Activated CD8-positive, alpha-beta memory T cell treated with anti-CD3 and anti-CD28 coated beads for 1 hour (primary cell): ENCODE measurements at places on chromosomes 12 and 14.
A peak's percentile ranks its signal among the peaks of the same experiment; 100 is the strongest.

DNA sequence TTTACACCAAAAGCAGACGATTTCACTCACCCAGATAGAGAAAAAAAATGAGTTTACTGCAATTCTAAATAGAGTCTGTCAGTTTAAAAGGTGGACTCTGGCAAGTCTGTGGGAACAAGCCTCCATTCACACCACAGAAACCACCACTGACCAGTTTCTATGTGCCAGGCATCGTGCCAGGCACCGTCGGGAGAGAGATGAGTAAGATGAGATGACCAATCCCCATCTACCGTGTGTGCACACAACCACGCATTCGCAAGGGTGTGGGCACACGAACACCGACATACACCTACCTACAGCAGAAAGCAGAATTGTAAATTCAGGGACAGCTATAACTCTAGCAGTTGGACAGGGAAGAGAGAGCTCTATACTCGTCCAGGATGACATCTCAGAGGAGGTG lies 58.3 kb downstream of the PRIMA1 start:
- DNase-seq, result no peak

GRCh38 chr12:19088606-19089005 lies 40.9 kb upstream of the PLEKHA5 start:
- no peak for DNase-seq

- DNase-seq, result no peak
Observed at GRCh38 chr12:25102402-25102801, 92.6 kb downstream of the DNAI7 start.

GRCh38 chr12:19548834-19549233 lies 109.5 kb downstream of the AEBP2 start:
- DNase-seq, result no peak

- DNase-seq, result no peak
Observed at GRCh38 chr12:104551-105081, 38.0 kb downstream of the IQSEC3 start.

GRCh38 chr12:67148265-67148664 lies 120.9 kb upstream of the CAND1 start:
- DNase-seq, result no peak

- no peak for DNase-seq
Observed at GRCh38 chr12:106271575-106272505, 24.0 kb upstream of the CKAP4 start.

GRCh38 chr14:59360923-59361794 lies 104.0 kb downstream of the GPR135 start:
- no peak for DNase-seq

GRCh38 chr14:55841625-55842024 lies 261.6 kb downstream of the KTN1 start:
- no peak for DNase-seq

GRCh38 chr12:54159589-54159988 lies 29.2 kb downstream of the SMUG1 start:
- no peak for DNase-seq

GRCh38 chr12:113149361-113150150 lies at the start of gene CFAP73:
TSS of gene CFAP73 (plus strand) at chr12:113149724. CDS start at chr12:113149858, 134 bp downstream.
- no peak for DNase-seq

GRCh38 chr12:109771746-109772621 lies 58.4 kb downstream of the FAM222A start:
- no peak for DNase-seq

- DNase-seq, result no peak
Observed at GRCh38 chr12:131990980-131991305, 41.2 kb downstream of the EP400 start.

DNA sequence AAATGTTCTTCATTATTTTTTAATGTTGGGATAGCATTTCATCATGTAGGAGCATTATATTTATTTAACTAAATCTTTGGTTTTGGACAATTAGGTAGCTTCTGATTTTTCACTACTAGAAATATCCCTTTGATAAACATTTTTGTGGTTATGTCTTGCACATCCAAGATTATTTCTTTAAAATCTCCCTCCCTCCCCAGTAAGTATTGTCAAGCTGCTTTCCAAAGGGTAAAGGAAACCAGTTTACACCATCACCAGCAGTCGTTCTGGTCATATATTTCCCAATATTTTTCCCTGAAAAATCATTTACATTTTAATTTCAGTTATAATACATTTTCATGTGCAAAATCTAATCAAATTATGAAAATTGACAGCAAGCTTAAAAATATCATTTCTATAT lies 11.1 kb downstream of the CD69 start:
- DNase-seq, result no peak

- DNase-seq, result peak; percentile 71
Observed at GRCh38 chr14:58239244-58240195, 5.1 kb upstream of the PSMA3 start.

GRCh38 chr14:26286081-26286912 lies 311.5 kb downstream of the NOVA1 start:
- DNase-seq, result no peak

DNA sequence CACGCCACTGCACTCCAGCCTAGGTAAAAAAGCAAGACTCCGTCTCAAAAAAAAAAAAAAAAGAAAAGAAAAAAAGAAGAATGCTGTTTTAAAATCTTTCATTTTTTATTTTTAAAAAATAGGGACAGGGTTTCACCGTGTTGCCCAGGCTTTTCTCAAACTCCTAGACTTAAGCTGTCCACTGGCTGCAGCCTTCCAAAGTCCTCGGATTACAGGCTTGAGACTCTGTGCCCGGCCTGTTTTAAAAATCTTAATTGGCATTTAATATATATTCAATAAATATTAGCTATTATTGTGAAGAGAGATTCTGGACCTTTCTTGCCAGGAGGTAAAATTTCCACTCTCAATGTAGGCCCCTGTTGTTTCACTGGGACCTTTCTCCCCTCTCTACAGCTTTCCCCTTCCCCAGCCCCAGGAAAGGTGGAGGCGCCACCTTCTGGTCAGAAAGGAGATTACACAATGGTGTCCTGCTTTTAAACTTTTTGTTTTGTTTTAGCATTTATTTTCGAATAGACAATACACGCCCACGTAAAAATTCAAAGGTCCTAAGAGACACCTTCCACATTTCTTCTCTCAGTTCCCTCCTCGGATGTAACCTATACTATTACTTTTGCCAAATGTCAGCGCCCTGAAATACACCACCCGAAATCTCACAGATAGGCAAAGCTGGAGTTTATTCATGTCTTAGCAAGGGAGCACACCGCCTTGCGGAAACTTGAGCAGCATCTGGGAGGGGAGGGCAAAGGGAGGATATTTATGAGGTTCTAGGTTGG lies 23.8 kb upstream of the PHC1 start:
- DNase-seq, result peak; percentile 19

DNA sequence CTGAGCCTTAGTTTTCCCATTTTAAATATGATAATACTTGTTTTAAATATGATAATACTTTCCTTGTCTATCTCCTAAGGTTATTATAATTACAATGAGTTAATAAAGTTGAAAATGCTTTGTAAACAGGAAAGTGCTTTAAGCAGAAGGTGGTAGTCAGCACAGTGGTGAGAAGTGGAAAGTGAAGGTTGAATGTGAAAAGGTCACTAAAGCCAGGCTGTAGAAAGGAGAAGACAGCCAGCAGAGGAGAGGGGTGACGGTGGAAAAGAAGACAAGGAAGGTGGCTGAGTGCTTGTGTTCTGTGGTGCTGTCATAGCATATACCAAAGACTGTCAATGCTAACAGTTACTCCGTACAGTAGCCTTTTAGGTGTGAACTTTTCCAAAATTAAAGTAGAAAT lies 117.8 kb downstream of the ESR2 start:
- DNase-seq, result no peak

DNA sequence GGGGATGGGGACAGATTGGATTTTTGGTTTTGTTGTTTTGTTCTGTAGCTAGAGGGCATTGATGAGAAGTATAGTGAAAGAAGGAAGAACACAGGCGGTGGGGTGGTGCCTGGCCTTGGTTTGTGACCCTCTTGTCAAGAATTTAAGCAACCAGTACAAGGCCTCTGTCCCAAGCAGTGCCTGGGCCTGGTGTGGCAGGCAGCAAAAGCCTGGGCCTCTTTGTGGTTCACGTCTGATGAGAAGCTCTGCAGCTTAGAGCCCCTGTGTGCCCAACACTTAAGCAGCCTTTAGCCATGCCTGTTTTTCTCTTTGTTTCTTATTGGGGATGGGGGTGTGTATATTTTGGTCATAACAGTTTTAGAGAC lies 98.0 kb downstream of the PPP2R5C start:
- no peak for DNase-seq

GRCh38 chr14:54528973-54529372 lies 19.3 kb downstream of the CGRRF1 start:
- DNase-seq, result no peak

- DNase-seq, result no peak
Observed at GRCh38 chr12:87612996-87613395, 416.2 kb downstream of the C12orf50 start.

GRCh38 chr12:60752589-60752988 lies 1156.8 kb downstream of the SLC16A7 start:
- no peak for DNase-seq

DNA sequence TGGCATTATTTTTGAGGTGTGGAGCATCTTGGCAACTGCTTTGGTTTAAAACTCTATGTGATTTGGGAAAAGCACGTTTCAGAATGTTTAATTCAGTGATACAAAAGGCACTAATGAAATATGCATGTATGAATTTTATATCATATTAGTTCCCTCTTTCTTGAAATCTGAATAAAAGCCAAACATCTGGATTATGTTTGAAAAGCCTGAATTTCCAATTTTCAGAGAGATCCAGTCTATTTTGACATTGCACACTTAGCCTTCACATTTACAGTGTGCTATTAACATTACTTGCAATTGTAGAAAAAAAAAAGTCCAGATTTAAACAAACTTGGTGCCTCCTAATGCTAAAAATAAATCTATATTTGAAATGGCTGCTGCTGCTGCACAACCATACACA lies 219.1 kb upstream of the NPAS3 start:
- no peak for DNase-seq

DNA sequence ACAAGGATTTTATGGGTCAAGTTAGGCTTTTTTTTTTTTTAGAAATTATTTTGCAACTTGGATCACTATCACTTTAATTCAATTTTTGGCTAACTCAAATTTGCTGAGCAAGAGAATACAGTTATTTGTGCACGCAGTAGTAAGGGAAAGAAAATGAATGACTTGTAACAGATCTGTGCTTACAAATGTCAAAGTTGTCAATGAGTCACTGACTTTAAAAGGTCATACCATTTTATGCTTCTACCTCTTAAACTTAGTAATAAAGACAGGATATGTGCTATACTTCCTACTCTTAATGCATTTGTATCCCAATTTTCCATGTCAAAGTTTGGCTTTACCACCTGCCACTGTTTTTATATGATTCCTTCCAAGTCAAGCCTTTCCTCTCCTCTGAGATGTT lies 131.1 kb upstream of the FBXO33 start:
- DNase-seq, result no peak

DNA sequence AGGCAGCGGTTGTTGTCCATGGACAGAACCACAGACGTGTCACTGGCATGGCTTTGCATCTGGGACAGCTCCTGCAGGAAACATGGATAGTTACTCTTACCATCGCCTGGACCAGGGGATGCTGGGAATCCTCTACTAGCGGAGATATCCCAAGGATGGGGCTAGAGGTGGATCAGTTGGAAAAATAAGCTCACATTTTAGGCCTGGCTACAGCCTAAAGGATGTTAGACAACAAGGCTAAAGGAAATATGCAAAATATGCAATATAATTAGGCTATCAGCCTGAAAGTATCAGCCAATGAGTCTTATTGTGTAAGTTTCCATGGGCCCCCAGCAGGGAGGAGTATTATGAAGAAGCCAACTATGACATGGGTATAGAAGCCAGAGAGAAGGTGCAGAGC lies 5.0 kb downstream of the KRT76 start:
- no peak for DNase-seq

GRCh38 chr12:131365821-131366260 lies 345.0 kb upstream of the SFSWAP start:
- DNase-seq, result no peak

GRCh38 chr12:47249082-47249481 lies 169.3 kb upstream of the AMIGO2 start:
- DNase-seq, result no peak

DNA sequence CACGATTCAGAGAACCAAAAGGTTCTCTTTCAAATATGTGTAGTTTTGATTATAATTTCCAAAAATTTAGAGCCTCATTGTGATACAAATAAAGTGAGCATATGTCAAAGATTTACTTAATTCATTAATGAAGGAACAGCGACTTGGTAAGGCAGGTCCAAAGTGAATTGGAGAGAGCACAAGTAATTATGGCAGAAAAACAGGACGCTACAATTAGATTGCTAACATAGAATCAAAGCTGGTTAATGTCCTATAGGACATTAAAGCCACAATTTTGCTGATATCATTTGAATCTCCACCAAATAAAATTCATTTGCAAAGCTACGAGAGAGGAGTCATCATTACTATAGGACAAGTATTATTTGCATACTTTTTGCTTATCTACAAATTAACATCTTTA lies 164.2 kb downstream of the CCER1 start:
- DNase-seq, result no peak

DNA sequence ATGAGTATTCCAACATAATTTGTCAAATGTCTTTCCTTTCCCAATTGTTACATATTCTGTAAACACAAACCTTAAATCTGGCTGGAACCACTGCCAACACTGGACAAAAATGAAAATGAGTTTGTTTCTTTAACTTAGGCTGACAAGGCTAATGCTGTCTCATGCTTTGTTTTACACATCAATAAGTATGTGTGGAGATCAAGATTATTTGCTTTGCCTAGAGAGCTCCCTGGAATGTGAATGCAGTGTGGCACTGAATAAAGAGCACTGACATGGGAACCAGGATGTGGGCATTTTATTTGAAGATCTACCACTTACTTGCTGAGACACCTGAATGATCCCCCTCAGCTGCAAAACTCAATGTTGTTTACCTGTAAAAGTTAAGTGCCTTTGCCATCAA lies 61.7 kb downstream of the RALGAPA1 start:
- DNase-seq, result no peak

DNA sequence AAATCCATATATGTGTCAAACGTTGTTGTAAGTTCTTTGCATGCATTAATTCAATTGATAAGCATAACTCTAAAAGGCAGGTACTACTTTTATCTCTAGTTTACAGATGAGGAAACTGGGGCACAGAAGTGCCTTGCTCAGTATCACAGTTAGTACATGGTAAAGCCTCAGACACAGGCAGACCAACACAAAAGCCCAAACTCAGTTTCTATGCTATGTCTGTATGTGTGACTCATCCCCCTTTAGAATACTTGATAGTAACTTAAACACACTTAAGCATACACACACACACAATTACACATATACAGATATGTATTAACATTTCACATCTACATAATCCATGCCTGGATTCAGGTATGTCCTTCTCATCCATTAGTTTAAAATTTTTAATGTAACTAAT lies 88.0 kb downstream of the EPS8 start:
- DNase-seq, result no peak

- no peak for DNase-seq
Observed at GRCh38 chr12:123286652-123287373, 15.2 kb upstream of the CDK2AP1 start.

GRCh38 chr12:111250251-111250881 lies 118.5 kb downstream of the PHETA1 start:
- no peak for DNase-seq

- DNase-seq, result no peak
Observed at GRCh38 chr12:93536766-93537488, 35.5 kb upstream of the SOCS2 start.

- no peak for DNase-seq
Observed at GRCh38 chr14:28407031-28407825, 359.4 kb upstream of the FOXG1 start.

GRCh38 chr12:117032593-117033381 lies 66.4 kb downstream of the TESC start:
- no peak for DNase-seq
